ENCODE measurements at places on chromosomes 16 and 17.

- DNase-seq: no peak
Measured at GRCh38 chr17:43524945-43525575, 21.1 kb downstream of the ETV4 start.

DNA sequence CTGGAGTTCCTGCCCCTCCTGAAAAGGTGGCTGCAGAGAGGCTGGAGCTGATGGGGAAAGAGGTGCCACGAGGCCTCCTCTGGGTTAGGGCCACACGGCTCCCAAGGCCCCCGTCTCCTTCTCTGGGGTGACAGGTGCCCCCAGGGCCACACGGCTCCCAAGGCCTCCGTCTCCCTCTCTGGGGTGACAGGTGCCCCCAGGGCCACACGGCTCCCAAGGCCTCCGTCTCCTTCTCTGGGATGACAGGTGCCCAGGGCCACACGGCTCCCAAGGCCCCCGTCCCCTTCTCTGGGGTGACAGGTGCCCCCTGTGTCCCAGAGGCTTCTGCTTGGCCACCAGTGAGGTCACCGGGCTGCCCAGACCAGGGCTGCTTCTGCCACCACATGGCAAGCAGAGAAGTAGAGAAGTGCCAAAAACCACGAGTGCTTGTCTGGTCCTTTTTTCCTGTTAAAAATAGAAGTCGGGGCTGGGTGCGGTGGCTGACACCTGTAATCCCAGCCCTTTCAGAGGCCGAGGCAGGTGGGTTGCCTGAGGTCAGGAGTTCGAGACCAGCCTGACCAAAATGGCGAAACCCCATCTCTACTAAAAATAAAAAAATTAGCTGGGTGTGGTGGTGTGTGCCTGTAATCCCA is 4.1 kb downstream of the CAPN15 start:
- DNase-seq: no peak

GRCh38 chr16:54460263-54460860 is 173.8 kb upstream of the IRX3 start:
- DNase-seq: no peak

- DNase-seq: peak; percentile 29
Measured at GRCh38 chr17:70119983-70120382, 45.0 kb downstream of the KCNJ16 start.

DNA sequence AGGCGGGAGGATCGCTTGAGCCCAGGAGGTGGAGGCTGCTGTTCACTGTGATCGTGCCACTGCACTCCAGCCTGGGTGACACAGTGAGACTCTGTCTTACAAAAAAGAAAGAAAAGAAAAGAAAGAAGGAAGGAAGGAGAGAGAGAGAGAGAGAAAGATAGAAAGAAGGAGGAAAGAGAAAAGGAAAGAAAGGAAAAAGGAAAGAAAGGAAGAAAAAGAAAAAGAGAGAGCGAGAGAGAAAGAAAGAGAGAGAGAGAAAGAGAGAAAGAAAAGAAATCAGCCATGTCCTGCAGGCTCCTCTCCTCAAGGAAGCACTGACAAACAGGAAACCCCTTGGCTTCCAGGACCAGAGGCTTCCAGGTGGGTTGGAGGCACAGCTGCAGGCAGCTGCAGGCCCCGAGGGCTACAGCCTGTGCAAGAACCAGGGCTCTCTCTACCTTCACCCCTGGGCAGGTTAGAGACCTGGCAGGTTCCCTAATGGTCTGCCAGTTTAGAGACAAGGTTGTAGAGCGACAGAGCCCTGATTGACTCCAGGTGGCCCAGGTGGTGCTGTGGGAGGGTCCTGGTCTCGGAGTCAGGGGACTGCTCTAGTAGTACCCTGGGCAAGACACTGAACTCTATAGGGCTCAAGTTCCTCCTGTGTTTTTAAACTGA is 53.8 kb downstream of the PECAM1 start:
- no peak for DNase-seq

DNA sequence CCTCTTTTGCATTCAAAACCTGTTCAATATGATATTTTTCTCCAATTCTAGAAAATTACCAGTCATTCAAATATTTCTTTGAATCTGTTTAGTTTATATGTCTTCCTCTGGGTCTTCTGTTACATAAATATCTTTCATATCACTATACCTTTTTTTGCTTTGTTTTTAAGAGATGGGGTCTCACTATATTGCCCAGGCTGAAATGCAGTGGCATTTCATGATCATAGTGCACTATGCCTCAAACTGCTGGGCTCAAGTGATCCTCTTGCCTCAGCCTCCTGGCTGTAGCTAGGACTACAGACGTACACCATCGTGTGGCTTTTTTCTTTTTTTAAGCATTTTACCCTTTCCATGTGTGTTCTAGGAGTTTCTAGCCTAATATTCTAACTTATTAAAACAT is 38.8 kb downstream of the NSRP1 start:
- no peak for DNase-seq

DNA sequence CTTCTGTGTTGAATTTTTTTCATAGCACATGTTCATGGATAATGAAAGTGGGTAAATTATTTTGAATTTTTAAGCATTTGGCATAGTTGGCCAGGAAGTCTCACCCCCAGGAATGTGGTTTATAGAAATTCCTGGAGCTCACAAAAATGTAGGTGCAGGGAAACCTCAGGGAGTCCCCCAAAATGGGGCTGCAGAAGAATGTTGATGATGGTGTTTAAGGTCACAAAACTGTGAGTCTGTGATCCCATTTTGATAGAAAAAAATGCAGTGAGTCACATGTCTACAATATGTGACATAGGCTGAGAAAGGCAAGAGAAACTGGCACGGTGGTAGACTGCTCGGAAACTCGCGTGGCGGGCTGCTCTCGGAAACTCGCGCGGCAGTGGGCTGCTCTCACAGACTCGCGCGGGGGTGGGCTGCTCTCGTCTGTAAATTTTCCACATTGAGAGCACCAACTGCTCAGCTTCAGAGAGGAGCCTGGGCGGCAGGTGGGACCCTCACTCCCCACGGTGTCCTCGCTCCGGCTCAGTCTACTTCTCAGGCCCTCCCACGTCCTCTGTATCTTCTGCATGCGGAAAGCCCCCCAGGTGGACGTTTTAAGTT is 18.7 kb upstream of the MC1R start:
- no peak for DNase-seq

DNA sequence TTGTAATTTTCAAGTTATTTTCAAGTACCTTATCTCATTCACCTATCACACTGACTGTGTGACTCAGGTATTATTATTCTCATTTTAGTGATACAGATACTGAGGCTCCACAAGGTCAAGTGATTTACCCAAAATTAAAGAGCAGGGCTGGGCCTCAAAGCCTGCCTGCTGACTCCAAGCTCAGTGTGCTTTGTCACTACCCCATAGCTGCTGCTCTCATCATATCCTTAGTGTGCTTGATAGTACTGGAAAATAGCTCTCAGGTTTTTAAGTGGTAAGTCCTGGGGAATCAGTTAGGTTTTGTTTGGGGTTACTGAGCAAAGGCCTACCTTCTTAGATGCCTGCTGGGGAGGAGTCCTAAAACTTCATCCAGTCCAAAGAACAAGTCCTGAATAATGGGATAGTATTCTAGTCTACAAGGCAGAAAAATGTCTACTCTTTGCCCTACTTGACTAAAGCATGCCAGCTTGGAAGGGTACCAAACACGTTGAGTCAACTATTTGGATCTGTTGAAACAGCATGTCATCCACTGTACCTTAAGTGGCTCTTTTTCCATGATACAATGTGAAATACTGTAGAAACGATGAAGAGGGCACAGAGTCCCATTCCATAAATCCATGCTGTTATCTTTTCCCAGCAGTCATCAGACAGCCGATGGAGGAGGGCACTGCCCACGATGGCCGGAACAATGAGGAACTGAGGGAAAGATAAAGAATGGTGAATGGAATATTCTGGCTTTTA is 10.7 kb downstream of the MMD start:
- peak; percentile 28 for DNase-seq
